NCI-H510A treated with DMSO at 0.1 percent for 48 hours (cell line): ENCODE measurements at places on chromosomes 7 and 10.

- no peak for DNase-seq
Measured at GRCh38 chr7:8511855-8512254, 78.4 kb downstream of the NXPH1 start.

- DNase-seq: no peak
Measured at GRCh38 chr7:130359276-130359857, 14.8 kb downstream of the CPA5 start.

DNA sequence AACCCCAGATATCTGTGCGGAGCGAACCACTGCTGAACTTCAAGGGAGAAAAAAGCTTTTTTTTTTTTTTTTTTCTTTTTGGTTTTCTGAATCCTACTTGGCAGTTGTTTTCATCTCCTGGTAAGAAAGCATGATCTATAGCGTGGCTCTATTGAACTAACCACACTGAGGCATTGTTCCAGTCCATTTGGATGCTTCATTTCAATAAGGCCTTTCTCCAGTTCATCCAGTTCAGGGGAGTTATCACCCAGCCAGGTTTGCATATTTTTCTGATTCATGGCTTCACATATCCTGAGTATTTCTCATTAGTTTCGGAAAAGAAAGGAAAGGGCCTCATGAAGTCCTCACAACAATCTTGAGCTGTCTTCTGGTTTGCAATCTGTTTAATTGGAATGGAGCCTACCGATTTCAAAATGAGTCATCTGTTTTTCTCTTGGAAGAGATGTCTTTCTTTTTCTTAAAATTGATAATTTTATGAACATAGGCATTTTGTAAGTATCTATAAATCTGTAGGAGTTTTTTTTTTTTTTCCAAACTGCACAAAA lies 93.1 kb upstream of the STEAP4 start:
- DNase-seq: no peak

DNA sequence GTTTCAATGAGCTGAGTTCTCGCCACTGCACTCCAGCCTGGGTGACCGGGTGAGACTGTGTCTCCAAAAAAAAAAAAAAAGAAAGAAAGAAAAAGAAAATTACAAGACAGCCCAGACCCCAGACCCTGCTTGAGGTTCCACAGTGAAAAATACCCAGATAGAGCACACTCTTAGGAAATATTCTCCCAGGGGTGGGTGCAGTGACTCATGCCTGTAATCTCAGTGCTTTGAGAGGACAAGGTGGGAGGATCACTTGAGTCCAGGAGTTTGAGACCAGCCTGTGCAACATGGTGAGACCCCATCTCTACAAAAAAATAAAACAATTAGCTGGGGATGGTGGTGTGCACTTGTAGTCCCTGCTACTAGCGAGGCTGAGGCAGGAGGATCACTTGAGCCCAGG lies 41.1 kb upstream of the GTF2IRD1 start:
- DNase-seq: no peak

GRCh38 chr10:126781450-126782216 lies 111.1 kb upstream of the C10orf90 start:
- DNase-seq: no peak
